ENCODE measurements at places on chromosomes 2 and 18.

DNA sequence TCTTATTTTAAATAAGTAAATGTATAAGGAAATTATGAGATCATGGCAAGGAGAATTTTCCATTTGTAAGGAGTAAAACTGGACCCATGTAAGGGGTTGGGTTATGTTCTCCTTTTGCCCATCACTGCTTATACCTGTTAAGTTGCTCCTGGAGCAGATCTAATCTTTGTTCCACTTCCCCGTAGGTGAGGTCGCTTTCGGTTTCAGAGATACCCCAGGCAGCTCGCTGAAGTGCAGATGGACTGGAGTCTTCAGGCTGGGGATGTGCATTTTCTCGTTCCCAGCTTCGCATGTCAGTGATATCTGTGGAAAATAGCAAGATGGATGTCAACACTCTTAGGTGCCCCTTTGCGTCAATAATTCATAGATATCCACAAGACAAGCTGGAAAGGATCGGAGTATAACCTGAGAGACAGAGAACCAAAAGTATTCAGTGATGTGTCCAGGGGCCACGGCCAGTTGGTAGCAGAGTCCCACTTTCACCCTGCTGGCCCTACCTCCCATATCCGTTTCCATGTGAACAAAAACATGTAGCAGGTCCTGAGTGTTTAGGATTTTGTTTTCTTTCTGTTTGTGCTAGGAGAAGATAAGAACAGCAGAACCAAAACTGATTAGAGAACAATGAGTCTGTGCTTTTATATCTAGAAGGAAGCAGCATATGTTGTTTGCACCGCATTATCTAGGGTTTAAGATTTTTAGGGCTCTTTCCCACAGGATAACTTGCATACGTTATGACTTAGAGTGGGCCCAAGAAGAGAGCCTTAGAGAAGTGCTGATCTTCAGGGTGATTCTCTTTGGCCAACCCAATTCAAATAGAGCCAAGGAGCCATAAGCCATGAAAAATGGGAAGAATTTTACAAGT lies 36.0 kb downstream of the GCA start:
- DNase-seq: no peak

DNA sequence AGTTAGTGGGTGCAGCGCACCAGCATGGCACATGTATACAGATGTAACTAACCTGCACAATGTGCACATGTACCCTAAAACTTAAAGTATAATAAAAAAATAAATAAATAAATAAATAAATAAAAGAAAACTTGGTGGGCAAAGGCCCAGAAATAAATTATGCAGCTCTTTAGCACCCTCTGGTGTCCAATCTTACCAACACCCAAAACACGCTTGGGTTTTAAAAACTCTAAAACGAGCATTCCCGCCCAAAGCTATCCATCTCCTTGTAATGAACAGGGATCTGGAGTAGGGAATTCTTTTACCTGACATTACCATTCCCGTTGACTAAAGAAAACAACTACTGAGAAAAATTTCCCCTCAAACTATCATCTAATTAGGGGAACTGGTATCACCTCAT lies 2005.9 kb upstream of the CELF4 start:
- DNase-seq: no peak

DNA sequence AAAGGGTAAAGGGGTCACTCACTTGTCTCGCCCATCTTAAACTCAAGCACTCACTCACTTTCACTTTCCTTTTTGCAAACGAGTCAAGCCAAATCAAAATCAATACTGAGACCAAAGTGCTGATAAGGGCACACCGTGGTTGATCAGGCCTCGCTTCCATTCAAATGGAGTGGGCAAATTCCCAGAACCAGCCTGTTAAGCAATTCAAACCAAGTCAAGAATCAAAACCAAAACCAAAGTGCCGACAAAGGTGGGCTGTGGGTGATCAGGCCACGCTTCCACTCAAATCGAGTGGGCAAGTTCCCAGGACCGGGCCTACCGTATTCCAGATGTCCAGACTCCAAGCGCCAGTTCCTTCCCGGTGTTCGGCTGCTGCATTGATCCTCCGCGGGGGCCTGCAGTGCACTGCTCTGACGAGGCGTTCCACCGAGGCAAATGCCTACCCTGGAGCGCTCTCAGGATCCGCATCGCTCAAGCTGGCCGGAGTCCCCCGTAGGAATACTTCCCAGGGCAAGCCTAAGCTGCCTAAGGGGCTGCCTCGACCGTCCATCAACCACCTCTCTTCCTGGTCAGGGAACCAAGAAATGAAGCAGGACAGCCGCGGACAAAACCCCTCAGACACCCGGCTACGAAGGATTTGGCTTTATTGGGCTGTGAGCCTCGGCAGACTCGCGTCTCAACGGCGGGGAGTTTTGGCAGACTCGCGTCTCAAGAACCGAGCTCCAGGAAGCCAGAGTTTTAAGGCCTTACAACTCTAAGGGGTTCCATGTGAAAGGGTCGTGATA lies 89.9 kb upstream of the SLC1A4 start:
- DNase-seq: no peak

DNA sequence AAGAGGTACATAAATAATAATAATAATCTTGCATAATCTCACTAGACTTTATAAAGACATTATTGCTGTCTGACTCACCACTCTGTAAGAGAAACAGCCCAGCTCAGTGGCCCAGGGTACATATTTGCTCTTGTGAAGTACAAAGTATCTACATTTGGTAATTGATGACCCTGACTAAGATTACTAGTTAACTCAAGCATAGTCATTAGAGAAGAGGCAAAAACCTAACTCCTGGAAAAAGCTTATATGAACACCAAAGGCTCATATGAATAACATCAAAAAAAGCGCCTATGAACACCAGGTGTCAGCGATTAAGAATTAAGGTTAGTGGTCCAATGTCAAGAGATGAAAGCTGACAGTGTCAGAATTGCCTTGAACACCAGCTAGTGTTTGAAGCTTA lies 38.4 kb downstream of the RAD51AP2 start:
- no peak for DNase-seq

DNA sequence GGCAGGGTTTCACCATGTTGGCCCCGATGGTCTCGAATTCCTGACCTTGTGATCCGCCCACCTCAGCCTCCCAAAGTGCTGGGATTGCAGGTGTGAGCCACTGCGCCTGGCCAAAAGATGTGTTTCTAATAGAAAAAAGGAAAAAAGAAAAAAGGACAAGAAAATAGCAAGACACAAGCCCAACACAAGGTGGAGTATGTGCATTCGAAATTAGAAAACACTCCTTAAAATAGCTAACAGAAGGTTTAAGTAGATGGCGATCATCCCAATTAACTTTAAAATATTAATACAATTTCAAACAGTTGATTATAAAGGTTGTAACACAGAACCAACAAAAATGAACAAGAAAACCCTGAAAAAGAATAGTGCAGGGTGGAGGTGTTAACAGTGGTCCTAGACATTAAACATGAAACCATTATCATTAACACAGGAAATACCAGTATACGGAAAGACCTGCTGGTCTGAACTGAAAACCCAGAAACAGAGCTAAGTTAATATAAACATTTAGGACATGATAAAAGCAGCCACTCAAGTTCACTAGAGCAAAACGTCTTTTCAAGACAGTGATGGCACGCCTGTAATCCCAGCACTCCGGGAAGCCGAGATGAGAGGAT lies 57.9 kb downstream of the HDLBP start:
- no peak for DNase-seq

GRCh38 chr2:238145046-238145445 lies 6.6 kb downstream of the KLHL30 start:
- DNase-seq: no peak

DNA sequence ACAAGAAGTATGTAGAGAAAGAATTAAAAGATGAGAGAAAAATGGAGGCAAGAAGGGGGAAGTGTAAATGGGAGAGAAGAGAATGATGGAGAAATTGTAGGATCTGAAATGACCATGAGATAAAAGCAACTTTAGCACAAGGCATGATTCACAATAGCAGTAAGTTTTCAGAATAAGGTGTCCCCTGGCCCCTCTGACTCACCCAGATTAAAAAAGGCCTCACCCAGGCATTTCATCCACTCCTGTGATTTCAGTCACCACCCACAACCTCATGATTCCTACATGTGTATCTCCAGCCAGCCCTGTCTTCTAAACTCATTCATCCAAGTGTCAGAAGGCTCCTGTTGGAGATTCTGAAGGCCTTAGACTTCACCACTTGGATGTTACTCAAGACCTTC lies 56.6 kb downstream of the SP100 start:
- DNase-seq: peak; percentile 34

- DNase-seq: no peak
Observed at GRCh38 chr18:62524440-62525200, 1.8 kb downstream of the ZCCHC2 start.

GRCh38 chr2:36059691-36060090 lies 295.9 kb upstream of the CRIM1 start:
- DNase-seq: peak; percentile 54

- no peak for DNase-seq
Observed at GRCh38 chr2:165274698-165275097, 35.5 kb downstream of the SCN2A start.

DNA sequence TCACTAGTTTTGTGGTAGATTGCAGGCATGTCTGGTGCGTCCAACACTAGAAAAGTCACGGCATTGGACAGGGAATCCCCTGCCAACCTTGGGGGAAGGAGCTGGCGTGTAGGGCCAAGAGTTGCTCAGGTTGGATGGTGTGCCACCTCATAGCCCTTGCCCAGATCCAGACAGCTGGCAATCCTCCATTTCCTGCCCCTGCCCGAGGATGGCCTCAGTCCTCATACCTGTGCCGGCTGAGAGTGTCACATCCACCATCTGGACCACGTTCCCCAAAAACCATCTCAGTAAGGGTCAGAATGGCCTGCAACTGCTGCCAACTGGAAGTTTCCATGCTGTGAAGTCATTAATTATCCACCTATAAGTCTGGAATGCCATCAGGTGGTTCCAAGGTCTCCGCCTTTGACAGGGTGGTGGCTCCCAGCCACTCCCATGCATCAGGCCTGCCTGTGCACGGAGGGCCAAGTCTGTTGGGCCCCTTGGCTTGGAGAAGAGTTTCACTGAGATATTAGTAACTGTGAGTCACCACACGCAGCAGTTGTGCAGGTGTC lies 55.0 kb downstream of the IMPA2 start:
- DNase-seq: no peak

All from GM12878 (cell line).